ENCODE measurements at places on chromosomes 3 and 15.

DNA sequence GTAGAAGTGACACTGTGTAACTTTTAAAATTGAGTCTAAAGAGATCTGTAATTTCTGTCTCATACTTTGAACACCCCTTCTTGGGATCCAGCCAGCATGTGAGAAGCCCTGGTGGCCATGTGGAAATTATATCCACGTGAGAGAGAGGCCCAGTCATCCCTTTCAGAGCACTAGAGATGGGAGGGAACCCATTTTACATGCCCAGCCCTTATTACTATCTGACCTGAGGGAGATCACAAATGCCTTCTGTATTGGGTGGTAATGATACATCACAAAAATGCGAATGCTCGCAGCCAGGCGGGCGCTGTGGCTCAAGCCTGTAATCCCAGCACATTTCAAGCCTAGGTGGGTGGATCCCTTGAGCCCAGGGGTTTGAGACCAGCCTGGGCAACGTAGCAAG is 27.3 kb upstream of the TRAK1 start:
- DNase-seq: no peak

DNA sequence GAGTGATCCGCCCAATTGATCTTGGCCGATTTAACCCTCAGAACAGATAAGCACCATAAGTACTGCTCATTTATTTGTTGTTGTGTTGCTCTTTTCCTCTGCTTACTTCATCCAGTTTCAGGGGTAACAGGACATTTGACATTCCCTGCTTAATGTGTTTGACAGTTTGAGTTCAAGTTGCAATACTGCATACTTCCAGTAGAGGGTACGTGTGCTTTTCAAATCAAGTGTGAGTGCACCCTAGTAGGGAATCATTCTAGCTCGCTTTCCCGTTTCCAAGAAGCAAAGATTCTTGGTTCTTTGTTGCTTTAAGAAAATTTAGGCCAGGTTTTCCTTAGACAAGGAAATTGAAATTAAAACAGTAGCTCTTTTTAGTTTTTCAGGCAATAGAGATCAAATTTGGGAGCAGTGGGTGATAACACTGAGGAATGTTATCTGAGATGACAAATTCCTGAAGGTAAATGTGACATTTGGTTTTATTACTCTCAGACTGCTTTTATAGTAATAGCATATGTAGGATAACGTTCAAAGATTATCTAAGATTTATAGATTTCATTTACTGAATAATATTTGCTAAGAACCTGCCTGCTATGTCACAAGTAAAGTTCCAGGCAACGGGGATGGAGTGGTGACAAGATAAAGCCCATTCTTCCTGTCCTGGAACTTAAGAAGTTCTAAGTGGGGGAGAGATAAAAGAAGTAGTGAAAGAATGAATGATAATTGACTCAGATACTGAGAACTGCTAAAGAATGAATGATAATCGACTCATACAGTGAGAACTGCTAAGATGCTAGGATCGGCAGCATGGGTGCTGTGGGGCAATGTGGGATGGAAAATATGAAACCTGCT is 73.3 kb downstream of the SYNPR start:
- DNase-seq: no peak

- DNase-seq: peak; percentile 74
Observed at GRCh38 chr3:196643201-196643749, 3.8 kb downstream of the NRROS start.

DNA sequence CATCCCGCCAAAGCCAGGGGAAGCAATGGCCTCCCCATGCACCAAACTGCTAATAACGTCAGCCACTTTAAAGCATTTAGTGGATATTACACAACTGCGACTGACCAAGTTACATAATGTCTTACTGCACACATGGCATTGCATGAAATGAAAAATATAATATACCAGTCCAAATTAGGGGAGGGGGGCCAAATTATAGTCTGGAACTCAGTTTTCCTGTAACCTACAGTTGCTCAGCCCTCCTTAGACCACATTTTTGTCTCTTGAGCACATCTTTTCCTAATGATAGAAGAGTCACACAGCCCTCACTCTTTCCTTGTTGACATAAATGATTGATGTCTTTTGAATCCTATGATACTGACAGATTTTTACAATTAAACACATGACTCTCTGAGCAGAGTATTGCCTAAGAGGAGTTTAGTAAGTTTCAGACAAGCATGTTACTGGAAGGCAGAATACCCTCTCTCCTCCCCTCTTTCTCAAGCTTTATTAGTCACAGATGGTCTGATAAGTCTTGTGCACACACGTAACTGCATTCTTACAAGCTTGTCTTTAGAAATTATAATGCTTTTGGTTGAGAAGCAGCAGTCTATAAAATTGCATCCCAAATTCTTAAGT is 1.1 kb upstream of the PLD1 start:
- DNase-seq: no peak

- DNase-seq: no peak
Observed at GRCh38 chr15:69499521-69500211, 47.0 kb downstream of the RPLP1 start.

GRCh38 chr3:106552351-106553043 is 683.7 kb upstream of the CBLB start:
- DNase-seq: no peak

- no peak for DNase-seq
Observed at GRCh38 chr3:103918336-103918735, 1448.4 kb upstream of the ALCAM start.

- DNase-seq: no peak
Observed at GRCh38 chr3:81406318-81406717, 355.1 kb downstream of the GBE1 start.

DNA sequence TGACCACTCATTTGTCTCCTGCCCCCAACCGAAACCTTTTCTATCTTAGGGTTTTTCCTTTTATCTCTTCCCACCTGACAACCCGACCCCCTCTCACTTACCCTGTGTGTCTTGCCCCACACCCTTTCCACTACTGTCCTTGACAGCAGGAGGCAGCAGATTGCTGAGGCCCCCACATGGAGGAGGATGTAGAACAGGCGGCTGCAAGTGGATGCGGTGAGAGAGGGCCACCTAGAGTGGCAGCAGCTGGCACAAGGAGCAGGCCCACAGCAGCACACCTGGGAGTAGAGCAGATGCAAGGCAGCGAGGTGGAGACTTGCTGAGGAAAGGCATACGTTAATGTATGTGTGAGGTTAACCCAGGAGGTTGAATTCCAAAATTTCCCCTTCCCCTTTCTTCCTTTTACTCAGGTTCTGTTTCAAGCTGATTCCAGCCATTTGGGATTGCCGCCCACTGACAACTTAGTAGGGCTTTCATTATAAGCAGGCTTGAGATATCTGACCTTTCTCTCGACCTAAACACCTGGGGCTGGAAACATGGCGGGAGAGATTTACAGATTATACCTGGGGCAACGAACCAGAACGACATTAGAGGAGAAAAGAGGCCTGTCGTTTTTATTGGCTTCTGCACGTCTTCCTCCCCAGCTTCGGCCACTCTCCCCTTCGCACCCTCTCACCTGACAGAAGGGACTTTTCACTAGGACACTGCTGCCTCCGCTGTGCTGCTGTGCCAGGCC is 643 bp downstream of the SERINC4 start:
- DNase-seq: no peak

Measured in activated effector memory CD4-positive, alpha-beta T cell treated with anti-CD3 and anti-CD28 coated beads, Interleukin-2, amount 50 U/mL, for 16 hours (primary cell).